ENCODE measurements at places on chromosomes 1 and 21. TPM values are rescaled to one million over a fixed set of nuclear protein-coding genes. Genes with fewer than 3 reads are reported as not detected.

TMPRSS15 gene
- total RNA-seq: not detected

BCL2L15 gene
- 1.0 TPM for total RNA-seq

EDN2 gene
- not detected for total RNA-seq

C1orf141 gene
- not detected for total RNA-seq

DNA sequence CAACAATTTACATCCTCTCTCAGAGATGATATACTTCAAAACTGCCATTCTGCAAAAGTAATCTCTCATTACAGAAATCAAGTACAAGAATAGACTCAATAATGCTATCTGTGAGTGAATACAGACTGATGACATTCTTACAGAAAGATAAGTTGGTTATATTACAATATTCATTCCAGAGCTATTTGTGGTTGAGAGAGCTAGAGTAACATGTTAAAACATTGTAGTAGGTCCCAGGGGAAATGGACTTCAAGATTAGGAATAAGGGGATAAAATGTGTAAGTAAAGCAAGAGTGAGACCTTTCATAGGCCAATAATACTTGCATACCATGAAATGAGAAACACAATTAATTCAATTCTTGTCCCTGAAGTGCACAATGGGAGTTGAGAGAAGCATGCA, 1.5 kb downstream of the F13B start:
- no peak for DNase-seq

DNA sequence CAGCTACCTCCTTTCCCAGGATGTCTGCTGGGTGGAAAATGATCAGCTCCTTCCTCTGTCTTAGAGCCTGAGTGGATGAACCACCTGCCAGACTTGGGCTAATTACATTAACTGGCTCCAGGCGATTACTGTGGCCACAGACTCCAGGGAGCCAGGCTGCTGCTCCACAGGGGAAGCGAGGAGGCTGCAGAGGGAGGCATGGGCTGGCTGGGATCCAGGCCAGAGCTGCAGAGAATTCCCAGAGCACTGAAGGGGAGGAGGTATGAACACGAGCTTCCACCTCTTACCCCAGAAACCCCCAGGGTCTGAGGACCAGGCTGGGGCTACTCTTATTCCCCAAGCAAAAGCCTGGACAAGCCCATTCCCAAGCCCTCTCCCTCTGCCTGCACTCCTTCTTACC, 136.0 kb upstream of the KLHDC7A start:
- DNase-seq: no peak

- DNase-seq: no peak
Measured at GRCh38 chr1:45863218-45863617, 59.8 kb downstream of the MAST2 start.

- DNase-seq: no peak
Measured at GRCh38 chr1:248599396-248599795, 1.9 kb upstream of the OR2T10 start.

DNA sequence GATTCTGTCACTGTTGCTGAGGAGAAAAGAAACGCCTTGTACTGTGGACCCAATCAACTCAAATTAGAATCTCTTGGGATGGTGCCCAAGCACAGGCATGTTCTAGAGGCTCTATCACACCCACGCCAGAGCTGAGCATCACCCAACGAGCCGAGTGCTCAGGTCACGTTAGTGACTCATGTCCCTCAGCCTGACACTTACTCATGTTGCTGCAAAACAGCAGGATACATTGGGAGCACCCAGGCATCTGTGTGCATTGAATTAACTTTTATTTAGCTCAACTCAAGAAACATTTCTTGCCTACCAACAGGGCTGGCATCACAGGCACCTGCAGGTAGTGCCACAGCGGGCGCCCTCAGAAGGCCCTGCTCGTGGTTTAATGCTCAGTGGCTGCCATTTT, 149.8 kb downstream of the ETS2 start:
- DNase-seq: no peak
